ENCODE measurements at places on chromosomes 6 and 20.

- DNase-seq, result no peak
These were observed 28.9 kb downstream of the SLC17A5 start for GRCh38 chr6:73624896-73625295.

DNA sequence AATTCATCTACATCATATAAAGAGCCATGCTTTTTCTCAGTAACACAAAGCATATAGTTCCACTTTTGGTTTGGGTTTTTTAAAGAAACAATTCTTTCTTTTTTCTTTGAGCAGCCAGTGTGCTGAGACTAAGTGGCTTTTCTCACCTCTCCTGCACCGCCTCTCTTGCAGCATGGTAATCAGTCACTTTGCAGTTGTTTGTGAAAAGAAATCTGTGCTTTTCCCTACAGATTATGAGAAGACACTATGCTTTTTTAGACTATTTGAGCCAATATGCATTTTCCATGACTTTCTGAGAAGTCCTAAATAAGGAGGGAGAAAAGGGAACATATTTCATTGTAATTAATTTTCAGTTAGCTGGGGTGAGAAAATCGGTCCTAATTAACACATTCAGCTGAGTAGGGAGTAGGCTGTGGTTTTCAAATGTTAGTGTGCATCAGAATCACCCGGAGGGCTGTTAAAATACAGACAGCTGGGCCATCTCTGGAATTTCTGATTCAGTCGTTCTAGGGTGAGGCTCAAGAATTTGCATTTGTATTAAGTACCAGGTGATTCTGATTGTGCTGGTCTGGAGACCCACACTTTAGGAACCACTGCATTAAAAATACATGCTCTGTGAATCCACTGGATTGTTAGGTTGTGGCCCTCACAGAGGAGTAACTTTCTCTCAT is 155.2 kb downstream of the TINAG start:
- no peak for DNase-seq

DNA sequence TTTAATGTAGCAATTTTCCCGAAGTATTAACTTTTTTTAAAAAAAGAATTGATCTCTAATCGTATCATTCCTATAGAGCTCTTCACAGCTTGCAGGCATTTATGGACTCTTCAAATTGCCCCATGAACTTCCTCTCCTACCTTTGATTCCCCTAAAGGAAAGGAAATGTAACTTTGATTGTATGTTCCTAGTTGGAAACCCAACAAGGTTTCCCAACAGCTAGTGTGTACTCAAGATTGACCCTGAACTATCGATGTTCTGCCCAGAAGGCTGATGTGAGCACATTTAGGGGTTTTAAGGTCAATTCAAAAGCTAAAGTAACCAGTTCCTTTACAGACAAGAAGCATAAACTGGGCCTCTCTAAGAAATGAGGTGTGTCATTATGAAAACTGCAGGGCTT is 491.7 kb downstream of the PTPRT start:
- no peak for DNase-seq

DNA sequence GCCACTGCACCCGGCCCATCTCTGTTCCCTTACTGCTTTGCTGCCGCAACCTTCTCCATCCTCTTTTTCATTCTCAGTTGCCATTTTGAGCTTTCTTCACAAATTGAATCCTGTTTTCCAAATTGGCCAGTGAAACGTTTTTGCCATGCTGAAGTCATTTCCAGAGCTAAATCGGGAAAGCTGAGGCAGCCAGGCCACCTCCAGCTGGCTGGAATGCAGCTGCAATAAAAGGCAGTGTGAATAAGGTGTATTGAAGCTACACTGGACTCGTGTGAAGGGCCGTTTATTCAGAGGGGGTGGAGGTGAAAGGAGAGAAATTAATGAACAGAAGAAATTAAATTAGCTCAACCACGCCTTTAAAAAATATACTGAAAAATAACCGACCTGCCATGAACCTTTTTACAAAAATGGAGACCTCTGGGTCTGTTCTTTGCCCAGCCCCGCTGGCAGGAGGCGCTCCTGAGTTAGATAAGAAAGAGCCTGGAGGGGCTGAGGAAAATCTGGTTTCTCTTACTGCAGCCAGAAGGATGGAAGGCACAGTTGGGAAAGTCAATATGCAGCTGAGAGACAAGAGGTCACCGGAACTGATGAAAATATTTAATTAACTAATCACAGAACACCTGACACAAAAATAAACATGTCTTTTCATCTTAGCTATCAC is 283.9 kb downstream of the FOXC1 start:
- no peak for DNase-seq

DNA sequence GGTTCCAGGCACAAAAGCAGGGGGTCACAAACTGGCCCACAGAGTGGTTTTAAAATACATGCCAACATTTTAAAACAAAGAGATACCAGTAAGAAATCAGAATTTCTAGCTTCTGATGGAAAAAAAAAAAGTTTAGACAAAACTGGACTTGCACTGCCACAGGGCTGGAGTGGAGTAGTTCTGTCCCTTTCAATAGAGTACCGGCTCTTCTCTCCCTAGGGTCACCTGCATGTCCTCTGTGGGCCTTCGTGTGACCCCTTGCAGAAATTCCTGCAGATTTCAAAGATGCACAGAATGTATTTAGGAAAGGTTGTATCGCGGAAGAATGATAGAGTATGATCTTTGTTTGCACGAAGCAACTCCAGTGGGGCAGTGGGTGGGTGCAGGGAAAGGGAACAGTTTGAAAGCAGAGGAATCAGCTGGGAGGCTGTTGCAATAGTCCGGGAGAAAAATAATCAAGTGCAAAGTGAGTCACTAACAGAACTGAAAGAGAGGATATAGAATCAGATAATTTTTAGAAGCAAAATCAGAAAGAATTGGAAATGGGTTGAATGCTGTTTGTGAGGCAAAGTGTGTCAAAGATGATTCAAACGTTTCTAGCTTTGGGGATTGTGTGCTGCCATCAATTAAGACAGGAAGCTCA is 97.3 kb upstream of the STXBP5 start:
- DNase-seq, result no peak

DNA sequence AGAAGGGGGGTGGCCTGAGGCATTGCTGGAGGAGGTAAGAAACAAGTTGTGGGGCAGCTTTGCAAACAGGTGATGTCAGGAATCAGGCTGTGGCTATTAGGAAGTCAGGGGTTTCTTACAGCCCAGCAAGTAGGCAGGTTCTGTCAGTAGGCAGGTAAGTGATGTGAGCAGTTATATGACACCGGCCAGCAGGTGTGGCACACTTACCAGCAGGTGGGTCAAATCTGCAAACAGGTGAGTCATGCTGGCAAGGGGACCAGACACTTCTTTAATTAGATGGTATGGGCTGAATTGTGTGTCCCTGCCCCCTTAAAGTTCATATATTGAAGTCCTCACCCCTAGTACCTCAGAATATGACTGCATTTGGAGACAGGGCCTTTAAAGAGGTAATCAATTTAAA is 16.4 kb upstream of the ENPP4 start:
- DNase-seq, result no peak

DNA sequence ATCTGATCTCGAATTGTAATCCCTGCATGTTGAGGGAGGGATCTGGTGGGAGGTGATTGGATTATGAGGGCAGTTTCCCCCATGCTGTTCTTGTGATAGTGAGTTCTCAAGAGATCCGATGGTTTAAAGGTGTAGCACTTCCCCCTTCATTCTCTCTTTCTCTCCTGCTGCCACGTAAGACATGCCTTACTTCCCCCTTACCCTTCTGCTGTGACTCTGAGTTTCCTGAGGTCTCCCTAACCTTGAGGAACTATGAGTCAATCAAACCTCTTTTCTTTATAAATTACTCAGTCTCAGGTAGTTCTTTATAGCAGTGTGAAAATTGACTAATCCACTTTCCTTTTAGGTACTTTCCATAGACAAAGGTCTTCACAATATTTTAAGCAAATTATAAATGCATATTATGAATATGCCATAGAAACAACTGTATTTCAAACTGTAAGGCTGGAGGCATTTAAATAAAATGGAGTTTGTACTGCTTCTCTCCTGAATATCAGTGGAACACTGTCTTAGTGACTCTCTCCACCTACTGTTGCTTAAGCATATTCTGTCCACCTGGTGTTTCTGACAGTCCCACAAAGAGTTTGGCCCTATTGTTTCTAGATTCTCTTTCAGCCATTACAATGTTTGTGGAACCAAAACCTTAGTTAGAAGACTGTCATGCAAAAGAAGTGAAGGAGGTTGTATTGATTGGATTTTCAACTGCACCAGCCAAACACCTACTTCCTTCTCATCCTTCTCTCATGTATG is 24.3 kb upstream of the IL17A start:
- DNase-seq, result no peak

- no peak for DNase-seq
These were observed 116.1 kb upstream of the TIAM2 start for GRCh38 chr6:154878871-154879491.

DNA sequence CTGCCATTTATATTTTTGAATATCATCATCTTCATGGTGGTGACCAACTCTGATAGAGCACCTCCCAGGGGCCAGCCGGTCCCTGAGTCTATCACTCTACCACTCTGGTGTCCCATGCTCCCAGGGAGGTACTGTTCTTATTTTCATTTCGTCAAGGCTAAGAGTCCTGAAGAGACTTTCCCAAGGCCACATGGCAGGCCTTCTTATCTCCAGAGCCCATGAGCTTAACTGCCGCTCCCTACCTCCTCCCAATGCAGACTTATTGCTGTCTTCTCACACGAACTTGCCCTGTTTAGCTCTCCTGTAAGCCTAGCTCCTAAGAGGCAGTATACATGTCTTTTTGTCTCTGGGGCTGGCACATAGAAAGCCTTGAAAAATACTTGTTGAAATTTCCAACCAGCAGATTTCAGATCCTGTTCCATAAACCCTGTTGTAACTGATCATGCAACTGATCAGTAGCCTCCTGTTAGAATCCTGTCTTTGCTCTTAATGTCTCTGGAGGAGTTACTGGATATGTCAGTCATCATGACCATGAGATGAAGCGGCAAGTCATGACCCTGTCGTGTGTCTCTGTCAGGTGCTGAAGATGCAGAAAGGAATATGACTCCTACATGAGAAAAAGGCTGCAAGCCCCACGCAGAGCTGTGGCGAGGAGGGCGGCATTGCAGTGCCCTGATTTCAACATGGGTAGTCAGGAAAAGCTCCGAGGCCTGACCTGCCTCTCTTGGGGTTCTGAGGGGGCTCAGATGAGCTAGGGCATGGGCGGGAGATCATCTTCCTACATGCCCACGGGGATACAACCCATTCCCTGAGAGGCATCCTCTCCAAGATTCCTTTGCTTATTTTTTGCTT is 60.0 kb downstream of the TTI1 start:
- no peak for DNase-seq

- no peak for DNase-seq
These were observed 30.9 kb downstream of the TBC1D7 start for GRCh38 chr6:13297391-13297790.

GRCh38 chr6:138659998-138660397 is 113.6 kb upstream of the CCDC28A start:
- DNase-seq, result no peak

- peak; percentile 48 for DNase-seq
These were observed 170.0 kb downstream of the FOXA2 start for GRCh38 chr20:22414305-22414742.

GRCh38 chr6:47634210-47635047 is 64.0 kb upstream of the ADGRF4 start:
- no peak for DNase-seq

DNA sequence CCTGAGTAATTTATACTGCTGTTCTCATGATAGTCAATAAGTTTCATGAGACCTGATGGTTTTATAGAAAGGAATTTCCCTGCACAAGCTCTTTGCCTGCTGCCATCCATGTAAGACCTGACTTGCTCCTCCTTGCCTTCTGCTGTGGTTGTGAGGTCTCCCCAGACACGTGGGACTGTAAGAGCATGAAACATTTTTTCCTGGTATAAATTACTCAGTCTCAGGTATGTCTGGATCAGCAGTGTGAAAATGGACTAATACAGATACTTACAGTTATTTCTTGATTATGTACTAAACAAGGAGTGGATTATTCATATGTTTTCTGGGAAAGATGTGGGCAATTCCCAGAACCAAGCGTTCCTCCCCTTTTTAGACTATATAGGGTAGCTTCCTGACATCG is 1.9 kb upstream of the TRIM38 start:
- DNase-seq, result no peak

- peak; percentile 50 for DNase-seq
These were observed 42.0 kb upstream of the ID4 start for GRCh38 chr6:19795211-19795610.

DNA sequence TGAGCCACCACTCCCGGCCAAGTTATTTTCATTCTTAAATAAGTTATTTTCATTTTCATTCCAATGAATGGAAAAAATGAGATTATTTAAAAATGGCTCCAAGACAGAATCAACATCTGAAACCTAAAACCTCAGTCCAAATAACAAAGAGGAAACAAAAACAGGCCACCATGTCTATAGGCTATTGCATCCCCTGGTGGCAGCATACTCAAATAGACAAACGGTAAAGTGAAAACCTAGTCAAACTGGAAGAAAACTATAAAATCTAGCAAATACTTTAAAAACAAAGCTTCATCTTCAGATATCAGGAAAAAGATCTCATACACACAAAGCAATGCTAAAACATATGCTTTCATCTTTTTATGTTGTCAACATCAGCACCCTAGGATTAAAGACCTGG is 20.9 kb downstream of the IL17A start:
- DNase-seq, result no peak

DNA sequence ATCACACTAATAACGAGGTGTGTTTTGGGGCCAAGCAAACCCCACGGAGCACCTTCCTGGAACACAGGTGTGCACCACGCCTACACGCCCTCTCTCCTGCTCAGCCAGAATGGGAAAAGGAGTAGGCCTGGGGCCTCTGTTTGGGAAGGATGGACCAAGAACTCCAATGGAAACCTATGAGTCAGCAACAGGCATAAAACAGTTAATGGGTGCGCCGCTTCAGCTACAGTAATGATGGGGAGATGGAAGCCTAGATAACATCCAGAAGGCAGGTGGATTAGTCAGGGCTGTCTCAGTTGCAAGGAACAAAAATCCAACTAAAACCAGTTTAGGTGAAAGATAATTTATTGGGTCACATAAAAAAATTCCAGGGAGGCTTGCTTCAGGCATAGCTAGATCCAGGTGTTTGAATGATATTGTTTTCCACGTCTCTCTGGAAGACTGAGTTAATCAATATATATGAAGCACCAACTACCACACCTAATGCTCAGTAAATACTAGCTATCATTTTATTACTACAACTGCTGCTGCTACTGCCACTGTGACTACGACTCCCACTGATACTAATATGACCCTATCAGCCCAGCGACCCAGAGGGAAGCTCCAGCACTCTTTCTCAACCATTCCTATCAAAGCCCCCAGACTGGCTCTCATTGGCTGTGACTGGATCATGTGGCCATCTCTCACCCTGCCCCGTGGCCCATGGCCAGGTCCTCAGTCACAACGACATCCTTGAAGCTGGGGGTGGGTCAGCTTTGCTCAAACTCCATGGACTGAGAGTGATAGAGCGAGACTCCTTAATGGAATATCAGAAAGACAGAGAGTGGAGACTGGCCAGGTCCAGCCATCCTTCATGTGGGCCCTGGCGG is 155.2 kb upstream of the PTPN1 start:
- no peak for DNase-seq

- DNase-seq, result no peak
These were observed 55.1 kb upstream of the ISM1 start for GRCh38 chr20:13166011-13166410.

- DNase-seq, result no peak
These were observed 104.6 kb upstream of the RSPO3 start for GRCh38 chr6:127013865-127014264.

GRCh38 chr6:87483929-87484328 is 11.2 kb downstream of the SLC35A1 start:
- DNase-seq, result peak; percentile 77

All from SJSA1 (cell line).